Activated CD8-positive, alpha-beta memory T cell treated with anti-CD3 and anti-CD28 coated beads for 36 hours (primary cell): ENCODE measurements at places on chromosomes 5 and 9. TPM values are rescaled to one million over a fixed set of nuclear protein-coding genes. Genes with fewer than 3 reads are reported as not detected.

The CSF1R gene
- total RNA-seq = not detected

The LRRC14B gene
- total RNA-seq = not detected

The C9 gene
- not detected for total RNA-seq

The EQTN gene
- not detected for total RNA-seq

The PIP5K1B gene
- total RNA-seq = 3.1 TPM

The HK3 gene
- not detected for total RNA-seq

The AGPAT2 gene
- 16.2 TPM for total RNA-seq

The IRX1 gene
- not detected for total RNA-seq

The IL4 gene
- 2.0 TPM for total RNA-seq
